WERI-Rb-1 (cell line): ENCODE measurements at places on chromosomes 6 and 20.

- no peak for DNase-seq
Observed at GRCh38 chr6:3882866-3883265, 33.7 kb downstream of the FAM50B start.

DNA sequence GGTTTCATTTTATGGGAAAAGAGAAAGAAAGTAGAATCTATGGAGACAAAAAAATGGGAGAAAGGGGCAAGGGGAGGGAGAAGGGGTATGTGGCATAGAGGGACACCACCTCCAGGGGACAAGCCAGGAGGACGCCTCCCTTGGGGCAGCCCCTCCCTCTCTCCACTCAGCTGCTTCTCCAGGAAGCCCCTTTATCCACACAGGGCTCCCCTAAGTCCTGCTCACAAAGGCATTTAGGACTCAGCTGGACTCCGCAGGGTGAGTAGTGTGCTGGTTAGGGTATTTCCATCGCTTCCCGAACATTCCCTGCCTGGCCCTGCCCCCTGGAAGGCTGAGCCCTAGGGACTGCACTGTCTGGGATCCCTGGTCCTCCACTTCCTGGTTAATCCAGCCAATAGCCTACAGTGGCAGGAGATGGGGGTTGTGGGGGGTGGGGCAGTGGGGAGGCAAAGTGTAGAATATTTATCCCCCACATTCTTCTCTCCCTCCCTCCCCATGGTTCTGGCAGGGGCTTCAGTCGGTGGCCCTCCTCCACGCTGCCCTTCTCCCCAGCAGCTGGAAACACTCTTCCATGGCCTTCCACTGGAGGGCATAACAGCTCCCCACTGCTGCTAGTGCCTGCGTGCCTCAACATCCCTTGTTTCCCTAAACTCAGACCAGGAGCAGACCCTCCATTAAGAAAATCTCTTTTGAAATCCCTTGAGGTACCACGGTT is 84.8 kb downstream of the SNX5 start:
- DNase-seq, result no peak

- no peak for DNase-seq
Observed at GRCh38 chr6:121885399-121886152, 450.1 kb downstream of the GJA1 start.

DNA sequence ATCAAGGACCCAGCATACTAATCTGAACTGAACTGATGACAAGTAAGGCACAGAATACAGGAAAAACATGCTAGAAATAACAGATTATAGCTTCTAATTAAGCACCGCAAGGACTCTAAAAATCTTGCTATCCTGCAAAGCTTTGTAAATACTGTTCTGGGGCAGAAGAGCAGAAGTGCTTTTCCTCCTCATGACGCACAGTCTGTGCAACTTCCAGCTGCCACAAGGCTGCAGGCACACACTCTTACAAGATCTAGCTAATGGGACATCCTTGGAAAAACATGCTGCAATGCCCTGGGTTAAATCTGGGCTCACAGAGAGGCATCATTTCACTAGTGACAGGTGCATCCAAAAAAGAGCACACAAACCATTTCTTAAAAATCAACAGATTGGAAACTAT is 188.6 kb downstream of the GJA10 start:
- DNase-seq, result no peak

GRCh38 chr6:27893836-27894807 is 18.1 kb downstream of the OR2B2 start:
- DNase-seq, result peak; percentile 95

DNA sequence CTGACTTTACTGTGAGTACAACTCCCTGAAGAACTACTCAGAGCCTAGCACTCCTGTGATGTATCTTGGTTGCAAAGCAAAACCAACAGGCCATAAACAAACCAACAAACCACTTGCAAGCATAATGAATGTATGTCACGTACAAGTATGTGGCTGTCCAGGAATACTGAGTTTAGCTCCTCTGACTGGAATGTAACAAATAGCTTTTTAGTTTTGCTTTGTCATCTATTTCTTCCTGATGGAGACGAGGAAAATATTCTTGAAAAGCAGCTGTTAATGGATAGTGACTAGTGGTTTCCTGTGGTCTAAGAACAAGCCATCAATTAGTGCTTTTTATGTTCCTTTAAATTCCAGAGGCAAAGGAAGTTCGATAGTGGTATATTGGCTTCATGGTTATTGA is 101.9 kb upstream of the LY86 start:
- no peak for DNase-seq

DNA sequence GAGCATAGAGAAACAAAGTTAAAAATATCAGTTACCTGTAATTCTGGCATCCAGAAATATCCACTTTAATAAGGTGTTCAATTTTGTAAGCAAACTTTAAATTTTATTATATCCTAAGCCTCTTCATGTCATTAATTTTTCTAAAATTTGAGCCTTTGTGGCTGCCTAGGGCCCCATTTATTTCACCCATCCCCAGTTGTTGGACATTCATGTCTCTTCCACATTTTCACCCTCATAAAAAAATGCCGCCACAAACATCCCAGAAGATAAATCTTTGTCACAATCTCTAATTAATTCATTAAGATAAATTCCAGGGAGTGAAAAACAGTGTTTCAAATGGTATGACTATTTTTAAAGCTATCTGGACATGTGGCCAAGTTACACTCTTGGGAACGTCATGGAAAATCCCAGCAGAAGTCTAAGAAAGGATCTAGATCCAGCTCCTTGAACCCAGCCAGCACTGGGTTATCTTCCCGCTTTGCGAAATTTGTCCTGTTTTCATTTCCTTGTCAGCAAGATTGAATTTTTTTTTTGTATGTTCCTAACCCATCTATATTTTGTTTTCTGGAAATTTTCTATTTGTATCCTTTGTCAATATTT is 97.2 kb downstream of the TMEM242 start:
- DNase-seq, result no peak

DNA sequence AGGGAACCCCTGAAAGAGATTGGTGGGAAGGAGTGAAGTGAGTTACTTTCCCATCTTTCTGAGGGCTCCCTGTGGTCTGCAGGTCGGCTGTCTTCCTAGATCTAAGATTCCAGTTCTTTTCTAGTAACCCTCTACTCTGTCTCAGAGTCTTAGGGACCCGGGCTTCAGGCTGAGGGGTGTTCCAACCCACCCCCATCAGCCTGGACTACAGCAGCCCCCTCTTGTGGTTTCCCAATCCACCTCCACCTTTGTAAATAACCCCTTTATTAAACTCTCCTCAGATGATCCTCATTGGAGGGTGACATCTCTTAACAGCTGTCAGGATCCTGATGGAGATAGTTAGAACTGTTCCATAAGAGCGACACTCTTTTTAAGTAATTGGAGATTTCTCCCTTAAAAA is 300.4 kb downstream of the LRFN2 start:
- DNase-seq, result no peak

GRCh38 chr6:159844737-159845645 is 44.9 kb downstream of the PNLDC1 start:
- DNase-seq, result no peak

- DNase-seq, result peak; percentile 100
Observed at GRCh38 chr6:33410050-33410710, 634 bp upstream of the PHF1 start.

DNA sequence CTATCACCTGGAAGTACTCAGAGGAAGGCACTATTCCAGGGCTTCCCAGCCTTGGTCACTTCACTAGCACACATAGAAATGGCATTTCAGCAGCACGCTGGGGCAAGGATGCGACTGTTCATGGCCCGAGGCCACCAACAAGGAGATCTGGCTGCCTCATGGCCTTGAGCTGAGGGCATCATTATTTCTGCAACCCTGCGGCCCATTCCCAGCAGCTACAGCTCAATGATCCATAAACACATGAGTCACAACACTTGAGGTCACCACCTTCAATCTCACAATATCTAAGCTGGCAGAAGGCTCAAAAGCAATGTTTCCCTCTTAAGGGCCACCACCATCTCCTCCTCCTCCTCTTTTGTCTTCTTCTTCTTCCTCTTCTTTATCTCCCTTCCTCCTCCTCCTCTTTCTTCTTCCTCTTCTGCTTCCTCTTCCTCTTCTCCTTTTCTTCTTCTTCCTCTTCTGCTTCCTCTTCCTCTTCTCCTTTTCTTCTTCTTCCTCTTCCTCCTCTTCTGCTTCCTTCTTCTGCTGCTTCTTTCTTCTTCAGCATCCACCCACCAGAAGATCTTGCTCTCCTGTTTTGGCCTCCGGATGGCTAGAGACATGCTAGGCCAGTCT is 382.9 kb upstream of the CNR1 start:
- no peak for DNase-seq

DNA sequence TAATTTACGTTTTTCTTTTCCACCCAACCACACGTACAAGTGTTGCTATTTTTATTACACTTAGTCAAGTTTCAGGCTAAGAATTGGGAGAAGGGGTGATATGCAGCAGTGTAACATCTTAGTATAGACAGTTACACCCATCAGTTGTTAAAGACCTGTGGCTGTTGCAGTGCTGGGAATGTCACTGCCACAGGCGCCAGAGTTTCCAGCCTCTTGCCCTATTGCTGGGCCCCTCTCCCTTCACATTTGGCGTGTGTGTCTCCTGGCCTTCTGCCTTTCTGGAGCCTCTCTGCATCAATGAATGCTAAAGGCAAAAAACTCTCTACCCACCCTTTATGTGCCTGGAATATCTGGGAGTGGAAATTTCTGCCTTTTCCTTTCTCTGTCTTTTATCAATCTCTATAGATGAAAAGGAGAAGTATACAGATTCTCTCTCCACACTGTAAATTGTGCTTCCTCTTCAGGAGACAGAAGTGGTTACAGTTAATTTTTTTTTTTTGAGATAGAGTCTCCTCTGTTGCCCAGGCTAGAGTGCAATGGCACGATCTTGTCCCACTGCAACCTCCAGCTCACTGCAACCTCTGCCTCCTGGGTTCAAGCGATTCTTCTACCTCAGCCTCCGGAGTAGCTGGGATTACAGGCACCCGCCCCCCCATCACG is 73.0 kb downstream of the TIAM2 start:
- no peak for DNase-seq

GRCh38 chr6:108575905-108576494 is 15.3 kb downstream of the FOXO3 start:
- no peak for DNase-seq

DNA sequence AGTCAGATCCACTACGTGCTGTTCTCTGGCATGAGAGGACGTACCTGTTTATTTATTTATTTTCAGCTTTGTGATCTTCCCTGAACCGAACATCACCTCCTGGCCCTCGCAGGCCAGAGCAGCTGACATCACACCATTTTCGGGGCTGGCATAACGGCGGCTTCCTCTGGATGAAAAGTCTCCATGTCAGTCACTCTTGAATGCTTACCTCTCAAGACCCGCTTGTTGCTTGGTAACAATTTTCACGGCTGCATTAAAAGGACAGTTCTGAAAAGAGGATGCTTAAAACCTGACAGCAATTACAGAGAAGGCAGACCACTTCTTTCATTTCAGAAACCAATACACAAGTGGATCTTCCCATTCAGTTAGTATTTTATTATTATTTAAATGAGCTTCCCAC is 159.8 kb upstream of the CDH4 start:
- DNase-seq, result no peak

DNA sequence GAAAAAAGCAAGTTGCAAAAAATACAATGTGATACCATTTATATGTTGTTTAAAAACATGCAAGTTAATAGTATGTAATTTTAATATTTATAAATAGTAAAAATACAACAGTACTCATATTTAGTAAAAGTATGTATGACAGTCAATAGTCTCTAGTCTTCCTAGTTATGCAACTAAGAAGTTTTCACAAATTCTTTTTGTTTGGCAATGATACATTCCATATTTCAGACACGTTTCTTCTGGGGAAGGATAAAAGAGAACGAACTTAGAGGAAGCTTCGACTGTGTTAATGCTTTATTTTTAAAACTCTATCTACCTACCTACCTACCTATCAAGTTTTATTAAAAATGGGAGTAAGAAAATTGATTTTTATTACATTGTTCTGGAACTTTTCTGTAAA is 77.7 kb downstream of the UBE3D start:
- no peak for DNase-seq

DNA sequence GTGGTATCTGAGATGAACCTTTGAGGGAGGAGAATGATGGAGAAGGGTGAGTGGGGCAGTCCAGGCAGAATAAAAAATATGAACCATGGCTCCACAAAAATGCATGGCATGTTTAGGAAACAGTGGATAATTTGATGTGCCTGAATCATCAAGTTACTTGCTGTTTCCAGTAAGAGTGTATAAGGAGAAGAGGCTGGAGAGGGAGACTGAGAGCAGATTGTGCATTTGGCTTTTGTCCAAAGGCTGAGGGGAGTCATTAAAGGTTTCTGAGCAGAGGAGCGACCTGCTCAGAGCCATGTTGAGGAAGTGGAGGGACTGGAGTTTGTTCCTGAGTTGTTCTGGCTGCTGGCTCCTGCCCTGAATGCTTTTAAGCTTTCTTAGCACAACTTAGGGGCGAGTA is 6.1 kb downstream of the MMP24 start:
- DNase-seq, result no peak

DNA sequence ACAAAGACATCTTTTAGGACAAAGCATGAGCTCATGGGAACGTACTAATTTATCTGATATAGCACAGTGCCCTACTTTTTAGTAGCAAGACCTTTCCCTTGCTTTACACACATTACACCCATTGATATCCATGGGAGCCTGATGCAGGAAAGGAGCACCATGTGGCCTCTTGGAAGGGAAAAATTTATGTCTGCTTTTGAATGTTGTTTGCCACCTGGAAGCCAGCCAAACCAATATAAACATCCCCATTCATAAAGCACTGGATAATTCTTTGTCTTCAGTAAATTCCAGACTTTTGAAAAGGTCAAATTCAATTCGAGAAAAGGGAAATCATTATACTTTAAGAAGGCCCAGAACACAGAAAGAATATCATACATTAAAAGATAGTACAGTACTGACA is 152.3 kb upstream of the BEND6 start:
- DNase-seq, result no peak

GRCh38 chr20:19688031-19688806 is 69.8 kb upstream of the RIN2 start:
- DNase-seq, result peak; percentile 68

- no peak for DNase-seq
Observed at GRCh38 chr20:32440758-32441078, 82.6 kb downstream of the ASXL1 start.

- no peak for DNase-seq
Observed at GRCh38 chr6:76681781-76682180, 609.3 kb upstream of the IMPG1 start.

GRCh38 chr6:140663094-140663493 is 1288.6 kb upstream of the CITED2 start:
- no peak for DNase-seq

GRCh38 chr6:22600059-22600458 is 30.7 kb downstream of the HDGFL1 start:
- DNase-seq, result no peak

DNA sequence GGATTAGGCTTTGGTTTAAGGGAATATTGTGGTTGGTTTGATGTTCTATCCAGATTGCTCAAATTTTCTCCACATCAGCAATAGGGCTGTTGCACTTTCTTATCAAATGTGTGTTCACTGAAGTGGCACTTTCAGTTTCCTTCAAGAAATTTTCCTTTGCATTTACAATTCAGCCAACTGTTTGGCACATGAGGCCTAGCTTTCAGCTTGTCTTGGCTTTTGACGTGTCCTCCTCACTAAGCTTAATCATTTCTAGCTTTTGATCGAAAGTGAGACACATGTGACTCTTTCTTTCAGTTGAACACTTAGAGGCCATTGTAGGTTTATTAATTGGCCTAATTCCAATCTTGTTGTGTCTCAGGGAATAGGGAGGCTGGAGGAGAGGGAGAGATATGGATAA is 104.8 kb downstream of the FLRT3 start:
- no peak for DNase-seq

- DNase-seq, result no peak
Observed at GRCh38 chr6:64256483-64256882, 620.9 kb downstream of the PHF3 start.
